ENCODE measurements at places on chromosomes 16 and 17.

GRCh38 chr17:47735139-47735464 is 2.1 kb downstream of the TBX21 start:
- ATAC-seq, result no peak

GRCh38 chr17:81134064-81134781 is 31.1 kb upstream of the PVALEF start:
- ATAC-seq, result no peak

DNA sequence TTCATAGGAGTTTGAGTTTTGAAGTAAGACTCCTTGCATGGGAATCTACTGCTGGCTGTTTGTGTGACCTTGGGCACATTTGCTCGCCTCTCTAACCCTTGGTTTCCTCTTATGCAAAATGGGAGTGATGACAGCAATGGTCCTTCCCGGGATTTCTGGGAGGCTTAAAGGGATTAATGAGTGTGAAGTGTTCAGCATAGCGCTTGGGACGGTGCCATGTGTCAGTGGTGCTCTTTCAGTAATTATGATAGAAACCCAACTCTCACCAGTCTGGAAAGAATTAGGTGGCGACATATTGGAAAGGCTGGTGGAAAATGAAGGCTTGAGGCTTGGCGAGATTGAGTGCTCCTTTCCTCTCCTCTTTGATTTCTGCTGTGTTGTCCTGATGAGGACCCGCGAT is 429.2 kb upstream of the EEF2KMT start:
- no peak for ATAC-seq

DNA sequence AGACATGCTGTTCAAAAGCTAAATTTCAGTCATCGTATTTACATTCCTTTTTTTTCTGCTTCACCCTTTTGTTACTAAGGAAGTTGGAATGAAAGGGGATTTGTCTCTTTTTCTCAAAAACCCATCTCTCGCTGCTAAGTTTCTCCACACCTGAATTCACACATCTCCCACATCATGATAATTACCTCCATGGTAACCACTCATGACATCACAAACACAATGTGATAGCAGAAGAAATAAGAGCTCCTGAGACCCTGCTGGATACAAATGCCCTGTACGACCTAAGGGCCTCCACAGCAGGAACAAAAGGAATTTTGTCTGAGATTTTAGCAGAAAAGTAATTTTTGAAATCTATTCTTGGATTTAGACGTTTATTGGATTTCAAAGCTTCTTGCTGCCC is 82.6 kb upstream of the GNAO1 start:
- ATAC-seq, result no peak

DNA sequence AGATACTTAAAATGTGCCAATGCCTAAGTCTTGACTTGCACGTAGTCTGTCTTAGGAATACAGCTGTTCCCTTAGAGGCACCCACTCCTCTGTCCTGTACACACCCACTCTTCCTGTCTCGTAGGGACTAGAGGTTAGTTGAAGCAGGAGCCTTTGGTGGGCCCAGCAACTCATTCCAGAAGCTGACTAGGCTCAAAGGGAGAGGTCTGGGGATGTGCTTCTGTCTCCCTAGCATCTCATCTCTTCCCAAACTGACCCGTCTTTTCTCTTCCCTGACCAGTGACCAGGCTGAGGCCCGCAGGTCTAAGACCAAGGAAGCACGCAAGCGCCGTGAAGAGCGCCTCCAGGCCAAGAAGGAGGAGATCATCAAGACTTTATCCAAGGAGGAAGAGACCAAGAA is 4.2 kb downstream of the RPL19 start:
- ATAC-seq, result no peak

- peak; percentile 96 for ATAC-seq
Measured at GRCh38 chr17:47621293-47622179, 28.2 kb upstream of the KPNB1 start.

- no peak for ATAC-seq
Measured at GRCh38 chr16:20920799-20921198, 20.2 kb downstream of the LYRM1 start.

- peak; percentile 93 for ATAC-seq
Measured at GRCh38 chr17:46782250-46782953, 36.1 kb downstream of the WNT3 start.

- ATAC-seq, result no peak
Measured at GRCh38 chr17:9109933-9110332, 88.6 kb downstream of the NTN1 start.

DNA sequence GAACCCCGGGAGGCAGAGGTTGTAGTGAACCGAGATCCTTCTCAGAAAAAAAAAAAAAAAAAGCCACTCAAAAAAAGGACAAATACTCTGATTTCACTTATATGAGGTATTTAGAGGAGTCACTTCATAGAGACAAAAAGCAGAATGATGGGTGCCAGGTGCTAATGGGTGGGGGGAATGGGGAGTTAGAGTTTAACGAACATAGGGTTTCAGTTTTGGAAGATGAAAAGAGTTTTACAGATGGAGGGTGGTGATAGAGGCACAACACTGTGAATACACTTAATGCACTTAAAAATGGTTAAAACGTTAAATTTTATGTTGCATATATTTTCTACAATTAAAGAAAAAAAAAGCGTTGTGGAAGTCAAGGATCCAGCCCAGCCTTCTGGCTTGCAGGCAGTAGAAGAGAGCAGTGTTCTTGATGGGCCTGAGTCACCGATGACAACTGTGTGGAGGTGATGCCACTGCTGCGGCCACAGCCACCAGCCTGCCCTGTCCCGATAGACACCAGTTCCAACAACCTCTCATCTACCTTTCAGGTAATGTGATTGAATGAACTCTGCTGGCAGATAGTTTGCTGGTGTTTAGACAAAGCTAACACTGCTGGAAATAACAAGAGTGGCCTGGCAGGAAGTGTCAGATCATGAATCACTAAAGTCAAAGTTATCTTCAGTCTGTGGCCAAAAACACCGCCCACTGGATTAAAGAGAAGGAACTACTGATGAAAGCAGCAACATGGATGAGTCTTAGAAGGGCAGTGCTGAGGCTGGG is 49.9 kb upstream of the COX10 start:
- ATAC-seq, result no peak

DNA sequence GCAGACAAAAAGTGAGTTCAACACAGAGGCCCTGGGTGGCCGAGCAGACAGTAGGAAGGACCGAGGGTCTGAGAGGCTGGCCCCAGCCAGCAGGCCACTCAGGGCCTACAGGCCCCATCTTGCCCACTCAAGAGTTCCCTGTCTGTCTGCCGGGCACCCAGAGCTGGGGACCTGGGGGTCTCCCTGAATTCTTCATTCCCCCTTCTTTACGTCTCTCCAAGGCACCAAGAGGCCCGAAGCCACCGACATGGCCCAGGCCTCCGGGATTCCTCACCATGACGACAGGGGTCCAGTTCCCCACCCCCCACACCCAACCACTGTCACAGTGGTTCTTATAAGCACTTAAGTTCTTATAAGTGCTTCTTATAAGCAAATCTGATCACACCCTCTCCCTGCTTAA is 49.2 kb downstream of the NOS2 start:
- ATAC-seq, result no peak

GRCh38 chr17:58956997-58957724 is 149.5 kb downstream of the TRIM37 start:
- peak; percentile 66 for ATAC-seq

- peak; percentile 40 for ATAC-seq
Measured at GRCh38 chr17:68102318-68102758, 66.8 kb downstream of the KPNA2 start.

DNA sequence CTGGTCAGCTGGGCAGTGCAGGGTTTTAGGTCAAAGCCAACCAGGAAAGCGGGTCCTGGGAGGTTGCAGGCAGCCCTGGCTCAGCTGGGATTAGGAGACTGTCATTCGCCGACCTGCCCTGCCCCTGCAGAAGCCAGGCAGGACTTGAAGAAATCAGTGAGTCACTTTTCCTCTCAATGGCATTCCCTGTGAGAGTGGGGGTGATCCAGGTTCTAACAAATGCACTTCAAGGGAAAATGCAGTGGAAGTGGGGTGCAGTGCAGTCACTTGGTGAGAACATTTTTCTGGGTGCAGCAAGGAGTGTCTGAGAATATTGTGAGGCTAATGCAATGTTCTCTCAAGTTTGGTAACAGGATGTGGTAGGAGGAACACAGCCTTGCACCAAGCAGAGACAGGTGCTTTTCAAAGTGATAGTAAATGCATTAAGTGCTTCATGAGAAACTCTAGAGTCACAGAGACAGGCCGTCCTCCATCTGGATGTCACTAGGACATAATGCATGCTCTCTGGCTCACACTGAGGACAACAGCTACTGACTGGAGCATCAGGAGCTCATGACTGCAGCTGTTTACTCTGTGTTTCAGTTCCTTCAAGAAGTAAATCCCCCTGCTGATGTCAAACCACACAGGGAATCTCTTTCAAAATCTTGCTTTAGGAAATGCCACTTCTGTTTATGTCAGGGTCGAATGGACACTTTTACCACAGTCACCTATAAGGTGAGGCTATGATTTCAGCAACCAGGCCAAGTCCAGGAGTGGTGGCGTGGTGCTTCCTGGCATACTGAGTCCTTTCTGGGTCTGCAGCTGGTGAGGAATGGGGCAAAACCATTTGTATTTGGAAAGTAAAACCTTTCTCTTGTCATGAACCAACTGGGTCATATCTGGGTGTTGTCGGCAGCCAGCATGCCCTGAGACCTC is 16.7 kb downstream of the CDK5R1 start:
- peak; percentile 61 for ATAC-seq

- ATAC-seq, result no peak
Measured at GRCh38 chr17:3575511-3575910, 17.9 kb upstream of the TRPV3 start.

DNA sequence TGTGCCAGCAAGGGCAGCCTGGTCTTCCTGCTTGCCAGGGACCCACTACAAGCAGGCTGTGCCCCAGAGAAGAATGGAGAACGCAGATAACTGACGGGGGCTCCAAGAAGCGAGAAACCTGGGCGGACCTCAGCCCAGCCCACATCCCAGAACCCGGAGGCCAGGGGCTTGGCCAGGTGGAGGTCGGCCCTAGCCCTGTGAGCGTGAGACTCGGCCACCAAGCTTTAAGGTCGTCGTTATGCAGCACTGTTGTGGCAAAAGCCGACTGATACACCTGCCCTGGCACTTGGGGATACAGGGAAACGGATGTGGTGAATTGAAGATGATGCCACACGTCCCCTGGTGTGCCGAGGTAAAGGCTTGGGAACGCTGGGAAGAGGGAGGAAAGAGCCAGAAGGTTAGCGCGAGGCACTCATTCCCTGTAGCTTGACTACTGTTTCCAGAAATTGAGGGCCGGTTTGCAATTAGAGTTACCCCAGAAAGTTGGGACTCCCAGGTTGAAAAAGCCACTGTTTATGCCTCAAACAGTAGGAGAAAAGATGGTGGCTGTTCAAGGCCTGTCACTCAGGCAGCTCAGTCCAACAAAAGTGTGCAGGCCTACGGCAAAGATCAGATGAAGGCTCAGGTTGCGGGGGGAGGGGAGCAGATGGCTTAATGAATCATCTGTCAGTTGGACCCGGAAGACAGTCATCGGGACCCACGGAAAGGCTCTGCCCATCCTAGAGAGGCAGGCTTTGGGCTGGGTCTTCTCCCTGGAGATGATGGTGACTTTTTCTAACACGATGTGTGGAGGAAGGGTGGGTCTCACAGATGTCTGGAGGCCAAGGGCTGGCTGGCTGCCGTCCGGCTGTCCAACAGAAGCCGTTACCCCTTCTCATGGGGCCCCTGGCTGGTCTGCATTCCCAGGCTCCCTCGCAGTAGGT is 45.6 kb upstream of the BAHCC1 start:
- ATAC-seq, result no peak

- no peak for ATAC-seq
Measured at GRCh38 chr17:45934044-45934979, 40.0 kb downstream of the MAPT start.

- ATAC-seq, result no peak
Measured at GRCh38 chr16:72042157-72042660, 12.1 kb upstream of the HP start.

DNA sequence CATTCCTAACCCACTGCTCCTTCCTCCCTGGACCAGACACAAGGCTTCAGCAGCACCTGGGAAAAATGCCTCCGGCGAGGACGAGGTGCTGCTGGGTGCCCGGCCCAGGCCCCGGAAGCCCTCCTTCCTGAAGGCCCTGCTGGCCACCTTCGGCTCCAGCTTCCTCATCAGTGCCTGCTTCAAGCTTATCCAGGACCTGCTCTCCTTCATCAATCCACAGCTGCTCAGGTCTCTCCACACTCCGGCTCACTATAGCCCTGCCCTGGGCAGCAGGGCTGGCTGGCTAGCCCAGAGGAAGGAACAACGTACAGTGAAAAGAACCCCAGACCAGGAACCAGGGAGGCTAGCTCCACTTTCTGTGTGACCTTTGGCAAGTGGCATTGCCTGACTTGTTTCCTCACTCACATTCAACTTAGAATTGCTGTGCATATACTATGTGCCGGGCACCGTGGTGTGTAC is 26.2 kb downstream of the ABCC3 start:
- peak; percentile 4 for ATAC-seq

DNA sequence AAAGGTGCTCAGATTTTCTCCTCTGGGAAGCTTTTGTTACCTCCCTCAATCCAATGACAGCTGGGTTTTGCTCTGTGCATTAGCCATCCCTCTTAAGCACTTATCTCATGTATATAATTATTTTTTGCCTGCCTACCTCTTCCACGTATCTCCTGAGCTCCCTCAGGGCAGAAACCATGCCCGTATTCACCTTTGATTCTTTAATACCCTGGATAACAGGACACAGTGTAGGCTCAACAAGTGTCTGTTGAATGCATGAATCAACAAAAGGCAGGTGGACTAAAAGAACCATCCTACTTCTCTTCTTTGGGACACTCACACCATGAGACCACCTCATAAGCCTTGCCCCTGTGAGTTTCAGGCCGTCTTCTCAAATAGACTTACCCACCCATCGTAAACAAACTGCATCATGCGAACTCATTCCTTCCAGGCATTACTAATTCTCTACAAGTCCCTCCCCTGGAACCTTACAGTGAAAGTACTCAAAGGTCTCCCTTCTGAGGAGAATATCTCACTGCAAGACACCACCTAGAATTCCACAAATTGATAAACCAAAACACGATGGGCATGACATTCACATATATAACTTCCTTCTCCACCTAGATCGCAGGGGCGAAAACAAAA is 3.2 kb downstream of the ARHGAP17 start:
- ATAC-seq, result no peak

- no peak for ATAC-seq
Measured at GRCh38 chr16:49128740-49129139, 152.9 kb downstream of the CBLN1 start.

DNA sequence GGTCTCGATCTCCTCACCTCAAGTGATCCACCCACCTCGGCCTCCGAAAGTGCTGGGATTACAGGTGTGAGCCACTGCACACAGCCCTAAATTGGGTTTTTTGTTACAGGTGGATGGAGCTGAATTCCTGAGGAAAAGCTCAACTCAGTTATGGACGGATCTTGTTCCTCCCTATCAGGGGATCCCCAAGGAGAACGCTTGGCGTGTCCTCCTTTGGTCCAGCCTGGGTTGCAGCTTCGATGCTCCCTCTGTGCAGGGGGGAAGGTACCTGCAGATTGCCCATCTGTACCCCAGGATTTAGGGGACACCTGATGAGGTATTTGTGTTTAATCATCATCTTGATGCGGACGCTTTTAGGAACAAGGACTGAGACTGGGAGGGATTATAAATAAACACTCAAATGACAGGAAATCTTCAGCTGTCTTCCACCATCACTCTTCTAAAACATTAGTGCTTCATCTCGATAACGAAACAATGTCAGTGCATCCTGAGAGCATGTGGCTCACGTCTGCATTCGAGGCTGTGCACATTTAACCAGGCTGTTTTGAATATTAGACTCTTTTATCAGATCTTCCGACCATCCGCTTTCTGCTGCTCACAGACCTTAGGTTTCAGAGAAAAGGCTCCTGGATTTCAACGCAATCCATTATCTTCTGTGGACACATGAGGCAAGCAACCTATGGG is 18.2 kb upstream of the MEIOB start:
- peak; percentile 46 for ATAC-seq

Measured in SK-N-SH treated with all-trans-retinoic acid at 6 μM for 48 hours (cell line).